ENCODE measurements at places on chromosomes 6 and 20.

GRCh38 chr6:25542984-25543910, 108.8 kb upstream of the SCGN start:
- no peak for DNase-seq

- no peak for DNase-seq
Measured at GRCh38 chr6:134535831-134536230, 217.9 kb upstream of the SGK1 start.

- DNase-seq: peak; percentile 78
Measured at GRCh38 chr6:45441851-45442453, 64.2 kb upstream of the SUPT3H start.

DNA sequence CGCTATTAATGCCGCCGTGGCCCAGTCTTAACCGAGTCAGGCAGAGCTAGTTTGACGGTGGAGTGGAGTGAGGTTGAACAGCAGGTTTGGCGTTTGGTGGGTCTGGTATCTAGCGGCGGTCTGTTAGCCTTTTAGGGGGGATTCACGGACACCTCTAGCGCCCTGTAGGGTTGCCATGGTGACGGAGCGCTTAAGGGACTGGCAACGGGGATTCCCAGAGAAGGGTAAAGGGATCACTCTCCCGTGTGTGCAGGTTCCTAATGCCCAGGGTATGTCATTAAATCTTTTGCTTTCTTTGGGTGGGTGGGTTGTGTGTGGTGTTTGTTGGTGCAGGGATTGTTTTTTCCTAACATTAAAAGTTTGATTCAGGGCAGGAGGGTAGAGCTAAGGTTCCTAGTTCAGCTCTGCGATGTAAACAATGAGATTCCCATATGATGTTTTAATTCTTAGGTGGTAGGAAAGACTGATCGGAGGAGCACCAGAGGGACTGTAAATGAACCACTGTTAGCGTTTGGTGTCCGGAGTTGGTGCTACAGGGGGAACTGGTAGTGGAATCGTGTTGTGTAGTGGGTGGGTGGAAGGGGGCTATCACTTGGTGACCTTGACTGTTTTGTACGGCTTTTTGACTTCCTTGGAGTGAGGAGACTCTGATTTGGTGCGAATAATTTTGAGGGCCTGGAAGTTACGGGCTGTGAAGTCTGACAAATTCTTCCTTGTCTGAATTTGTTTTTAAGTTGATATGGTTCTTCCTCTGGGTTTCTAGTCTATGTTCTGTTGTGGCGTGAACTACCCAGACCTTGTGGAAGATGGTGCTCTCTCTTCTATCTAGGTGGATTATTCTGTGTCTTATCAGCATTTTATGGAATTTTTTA, 5.0 kb downstream of the BRD2 start:
- DNase-seq: peak; percentile 61

GRCh38 chr6:33994472-33995308, 151.2 kb downstream of the GRM4 start:
- no peak for DNase-seq

DNA sequence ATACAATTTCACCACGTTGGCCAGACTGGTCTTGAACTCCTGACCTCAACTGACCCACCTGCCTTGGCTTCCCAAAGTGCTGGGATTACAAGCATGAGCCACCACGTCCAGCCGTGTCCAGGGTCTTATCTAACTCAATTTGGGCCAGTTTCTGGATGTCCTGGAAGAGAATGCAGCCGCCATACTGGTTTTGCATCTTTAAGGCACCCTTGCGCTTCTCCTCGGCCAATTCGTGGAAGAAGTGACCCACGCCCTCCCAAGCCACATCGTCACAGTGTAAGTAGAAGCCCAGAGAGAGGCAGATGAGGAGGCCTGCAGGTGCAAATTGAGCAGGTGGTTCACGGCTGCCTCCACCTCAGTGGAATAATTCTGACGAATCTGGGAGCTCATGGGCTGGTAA, 3.7 kb upstream of the ZNF335 start:
- no peak for DNase-seq

DNA sequence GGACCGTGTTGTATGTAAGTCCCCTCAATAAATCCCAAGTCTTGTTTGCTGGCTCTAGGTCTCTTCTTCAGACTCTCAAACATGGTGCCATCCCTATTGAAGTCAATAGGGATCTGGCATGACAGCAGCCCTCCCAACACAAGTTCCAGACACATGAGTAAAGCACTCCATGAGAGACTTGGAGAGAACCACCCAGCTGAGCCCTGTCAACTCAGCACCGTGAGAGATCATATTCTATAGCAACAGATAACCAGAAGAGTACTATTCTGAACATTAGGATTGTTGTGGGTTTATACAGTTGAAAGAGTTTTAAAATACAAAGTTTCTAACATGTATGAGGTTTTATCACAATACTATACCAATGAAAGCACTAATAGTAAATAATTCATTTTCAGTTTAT, 23.5 kb downstream of the TMEM14A start:
- DNase-seq: no peak

DNA sequence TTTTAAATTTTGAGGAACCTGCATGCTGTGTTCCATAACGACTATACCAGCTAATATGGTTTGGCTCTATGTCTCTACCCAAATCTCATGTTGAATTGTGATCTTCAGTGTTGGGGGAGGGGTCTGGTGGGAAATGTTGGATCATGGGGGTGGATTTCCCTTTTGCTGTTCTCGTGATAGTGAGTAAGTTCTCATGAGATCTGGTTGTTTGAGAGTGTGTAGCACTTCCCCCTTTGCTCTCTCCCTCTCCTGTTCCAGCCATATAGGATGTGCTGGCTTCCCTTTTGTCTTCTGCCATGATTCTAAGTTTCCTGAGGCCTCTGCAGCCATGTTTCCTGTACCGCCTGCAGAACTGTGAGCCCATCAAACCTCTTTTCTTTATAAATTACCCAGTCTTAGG, 61.8 kb upstream of the NEDD9 start:
- no peak for DNase-seq

- DNase-seq: no peak
Measured at GRCh38 chr6:128713461-128713860, 169.5 kb upstream of the LAMA2 start.

GRCh38 chr6:127383988-127384387, 40.6 kb upstream of the ECHDC1 start:
- DNase-seq: no peak

- DNase-seq: peak; percentile 31
Measured at GRCh38 chr6:157258878-157259277, 64.4 kb downstream of the TMEM242 start.

DNA sequence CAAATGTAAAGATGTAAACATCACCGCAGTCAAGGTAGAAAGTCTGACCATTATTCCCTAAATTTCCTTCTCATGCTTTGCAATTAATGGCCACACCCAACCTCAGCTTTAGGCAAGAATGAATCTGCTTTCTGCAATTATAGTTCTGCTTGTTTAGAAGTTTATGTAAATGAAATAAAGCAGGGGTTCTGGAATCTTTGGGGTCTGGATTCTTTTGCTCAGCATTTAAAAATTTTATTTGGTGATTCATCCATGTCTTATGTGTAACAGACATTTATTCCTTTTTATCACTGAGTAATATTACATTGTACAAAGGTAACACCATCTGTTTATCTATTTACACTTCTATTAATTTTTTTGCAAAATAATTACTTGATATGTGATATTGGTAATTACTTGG, 613.6 kb downstream of the UTRN start:
- no peak for DNase-seq

DNA sequence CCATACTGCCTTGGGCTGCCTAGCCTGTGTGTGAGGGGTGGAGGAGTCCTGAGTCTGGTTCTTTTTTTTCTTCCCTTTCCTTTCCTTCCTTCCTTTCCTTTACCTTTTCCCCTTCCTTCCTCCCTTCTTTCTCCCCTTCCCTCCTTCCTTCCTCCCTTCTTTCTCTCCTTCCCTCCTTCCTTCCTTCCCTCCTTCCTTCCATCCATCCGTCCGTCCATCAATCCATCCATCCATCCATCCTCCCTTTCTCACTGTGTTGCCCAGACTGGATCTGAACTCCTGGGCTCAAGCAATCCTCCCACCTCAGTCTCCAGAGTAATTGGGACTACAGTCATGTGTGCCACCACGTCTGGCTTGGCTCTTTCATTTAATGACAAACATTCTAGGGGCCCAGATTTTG, 750.7 kb upstream of the CHD6 start:
- DNase-seq: no peak

GRCh38 chr20:41080866-41081265, 52.2 kb downstream of the TOP1 start:
- no peak for DNase-seq

GRCh38 chr20:11012975-11013374, 339.2 kb upstream of the JAG1 start:
- no peak for DNase-seq

DNA sequence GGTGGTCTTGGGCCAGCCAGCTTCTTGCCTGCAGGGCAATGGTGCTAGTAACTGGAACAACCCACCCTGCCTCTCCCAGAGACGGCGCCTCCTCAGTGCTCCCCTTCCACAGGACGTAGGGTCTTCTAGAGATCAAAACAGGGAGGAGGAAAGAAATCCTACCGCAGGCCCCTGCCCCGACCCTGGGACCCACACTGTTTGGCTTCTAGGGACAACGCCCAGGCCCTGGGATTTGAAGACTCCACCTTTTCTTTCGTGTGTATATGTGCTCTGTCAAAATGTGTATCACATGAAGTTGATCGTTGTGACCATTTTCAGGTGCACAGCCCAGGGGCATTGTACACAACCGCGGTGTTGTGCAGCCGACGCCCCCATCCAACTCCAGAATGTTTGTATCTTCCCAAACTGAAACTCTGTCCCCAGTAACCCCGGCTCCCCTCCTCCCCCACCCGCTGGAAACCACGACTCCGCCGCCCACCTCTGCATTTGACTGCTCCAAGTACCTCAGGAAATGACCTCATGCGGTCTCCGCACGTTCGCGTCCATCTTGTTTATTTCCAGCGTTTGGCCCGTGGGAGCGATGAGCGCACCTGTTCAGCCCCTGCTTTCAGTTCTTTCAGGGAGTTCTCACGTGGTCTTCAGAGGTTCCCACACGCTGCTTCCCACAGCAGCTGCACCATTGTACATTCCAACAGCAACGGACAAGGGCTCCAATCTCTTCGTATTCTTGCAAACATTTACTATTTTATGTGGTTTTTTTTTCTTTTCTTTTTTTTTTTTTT, 3.4 kb upstream of the BHLHE23 start:
- DNase-seq: peak; percentile 74

DNA sequence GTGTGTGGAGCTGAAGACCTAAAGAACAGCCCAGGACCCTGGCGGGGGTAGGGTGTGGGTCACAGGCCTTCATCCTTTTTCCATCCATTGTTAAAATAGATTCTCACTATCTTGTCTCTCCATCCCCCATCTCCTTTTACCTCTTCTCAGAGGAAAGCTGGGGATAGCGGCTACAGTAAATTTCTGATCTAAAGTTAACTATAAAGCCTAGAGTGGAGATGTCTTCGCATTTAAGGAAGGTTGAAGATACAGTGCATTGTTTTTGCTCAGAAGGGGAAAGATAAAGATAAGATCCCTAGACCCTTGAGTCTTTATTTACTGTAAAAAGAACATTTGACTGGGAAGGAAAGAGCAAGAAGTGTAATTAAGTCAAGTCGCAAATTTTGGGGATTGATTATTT, 8.6 kb downstream of the FOXA2 start:
- DNase-seq: no peak

GRCh38 chr6:22147921-22148776, 148.7 kb downstream of the PRL start:
- DNase-seq: no peak

DNA sequence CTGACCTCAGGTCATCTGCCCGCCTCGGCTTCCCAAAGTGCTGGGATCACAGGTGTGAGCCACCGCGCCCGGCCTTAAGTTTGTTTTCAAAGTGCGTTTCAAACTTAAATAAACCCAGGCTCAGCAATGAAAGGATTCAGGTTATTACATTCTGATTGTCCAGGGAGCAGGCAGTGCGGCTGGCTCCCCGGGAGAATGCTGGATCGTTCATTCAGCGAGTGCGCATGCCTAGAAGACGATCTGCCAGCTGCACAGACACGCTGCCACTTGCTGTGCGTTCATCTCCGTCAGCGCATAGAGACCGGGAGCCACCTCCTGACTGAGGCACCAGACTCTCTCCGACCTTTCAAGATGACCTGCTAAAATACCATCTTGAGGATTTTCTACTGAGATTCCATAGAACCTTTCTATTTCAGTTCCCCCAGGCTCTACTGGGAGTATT, 163.9 kb upstream of the ZNF217 start:
- DNase-seq: no peak

GRCh38 chr6:152167641-152168603, 360.4 kb downstream of the ESR1 start:
- no peak for DNase-seq

DNA sequence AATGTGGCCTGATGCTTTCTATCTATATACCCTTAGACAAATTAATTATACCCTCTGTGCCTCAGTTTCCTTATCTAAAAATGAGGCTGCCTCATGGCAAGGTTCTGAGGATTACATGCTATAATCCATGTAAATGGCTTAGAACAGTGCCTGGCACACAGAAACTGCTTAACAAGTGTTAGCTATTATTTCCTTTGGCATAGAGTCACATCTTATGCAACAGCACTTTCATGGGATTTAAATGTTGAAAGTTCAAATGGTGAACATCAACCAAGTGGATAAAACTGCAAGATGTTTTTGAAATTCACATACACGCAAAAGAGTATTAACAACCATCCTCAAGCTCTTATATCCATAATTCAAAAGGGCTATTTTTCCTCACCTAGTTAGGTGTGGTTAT, 202.8 kb upstream of the JAG1 start:
- no peak for DNase-seq
